ENCODE measurements at places on chromosomes 6 and 20.
A peak's percentile ranks its signal among the peaks of the same experiment; 100 is the strongest.

DNA sequence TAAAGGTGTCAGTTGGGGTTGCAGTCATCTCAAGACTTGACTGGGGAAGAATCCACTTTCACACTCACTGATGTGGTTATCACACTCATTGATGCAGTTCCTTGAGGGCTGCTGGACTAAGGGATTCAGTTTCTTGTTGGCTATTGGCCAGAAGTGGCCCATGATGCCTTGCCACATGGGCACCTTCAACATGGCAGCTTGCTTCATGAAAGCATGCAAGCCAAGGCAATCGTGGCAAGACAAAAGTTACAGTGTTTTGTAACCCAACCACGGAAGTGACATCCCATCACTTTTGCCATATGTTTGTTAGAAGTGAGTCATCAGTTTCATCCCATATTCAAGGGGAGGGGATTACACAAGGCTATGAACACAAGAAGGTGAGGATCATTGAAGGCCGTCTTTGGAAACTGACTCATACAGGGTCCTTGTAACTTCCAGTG lies 3.8 kb upstream of the RANBP9 start:
- no peak for DNase-seq

DNA sequence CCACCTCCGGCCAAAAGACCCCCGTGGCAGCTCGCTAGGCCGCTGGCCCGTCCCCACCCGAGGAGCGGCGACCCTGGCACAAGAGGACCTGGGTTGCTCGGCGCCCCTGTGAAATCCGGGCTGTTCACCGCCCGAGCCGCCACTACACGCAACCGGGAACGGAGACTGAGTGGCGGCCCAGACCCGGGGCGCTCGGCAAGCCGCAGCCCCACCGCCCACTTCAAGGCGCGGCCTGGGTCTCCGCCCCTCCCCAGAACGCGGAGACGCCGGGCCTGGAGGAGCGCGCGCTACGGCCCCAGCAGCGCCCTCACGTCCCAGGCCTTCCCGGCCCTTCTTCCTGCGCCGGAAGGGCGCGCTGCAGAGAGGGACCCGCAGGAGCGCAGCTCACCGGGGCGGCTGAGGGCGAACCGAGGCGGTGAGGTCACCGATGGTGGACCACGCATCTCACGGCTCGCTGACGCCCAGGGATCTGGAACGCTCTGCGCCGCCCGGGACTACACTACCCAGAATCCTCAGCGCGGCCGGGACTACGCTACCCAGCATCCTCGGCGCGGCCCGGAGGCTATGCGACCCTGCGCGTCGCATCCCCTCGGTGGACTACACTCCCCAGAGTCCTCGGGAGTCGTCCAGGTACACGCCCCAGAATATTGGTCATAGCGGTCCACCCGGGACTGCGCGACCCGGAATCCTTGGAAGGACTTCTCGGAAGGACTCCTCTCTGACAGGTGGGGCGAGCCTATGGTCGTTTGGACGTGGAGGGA lies at the start of gene ZNF337:
Gene ZNF337 (minus strand): TSS at position 483 of the 761 bp plus-strand sequence. CDS start 10,436 bp downstream, outside the sequence.
- peak; percentile 97 for DNase-seq

- DNase-seq: no peak
Measured at GRCh38 chr6:118325220-118325860, 222.8 kb upstream of the PLN start.

GRCh38 chr6:131861381-131861780 lies 53.6 kb downstream of the ENPP1 start:
- peak; percentile 87 for DNase-seq

- DNase-seq: no peak
Measured at GRCh38 chr6:151832710-151833109, 25.2 kb downstream of the ESR1 start.

DNA sequence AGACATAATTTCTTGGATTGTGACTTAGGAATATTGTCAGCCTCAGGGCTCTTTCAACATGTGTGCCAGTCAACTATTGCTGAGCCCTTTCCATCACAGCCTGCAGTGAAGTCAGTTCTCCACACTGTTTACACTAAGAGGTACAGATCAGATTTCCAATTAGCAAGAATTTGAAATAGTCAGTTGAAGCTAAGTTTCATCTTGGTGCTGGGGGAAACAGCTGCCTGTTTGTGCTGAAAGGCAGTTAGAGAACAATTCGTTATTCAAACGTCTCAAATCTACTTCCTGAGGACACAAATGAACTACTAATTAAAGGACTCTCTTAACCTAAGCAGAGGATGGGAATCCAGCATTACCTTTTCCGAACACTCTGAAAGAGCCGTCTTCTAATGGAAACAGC lies 25.9 kb downstream of the ADGRF1 start:
- peak; percentile 2 for DNase-seq

DNA sequence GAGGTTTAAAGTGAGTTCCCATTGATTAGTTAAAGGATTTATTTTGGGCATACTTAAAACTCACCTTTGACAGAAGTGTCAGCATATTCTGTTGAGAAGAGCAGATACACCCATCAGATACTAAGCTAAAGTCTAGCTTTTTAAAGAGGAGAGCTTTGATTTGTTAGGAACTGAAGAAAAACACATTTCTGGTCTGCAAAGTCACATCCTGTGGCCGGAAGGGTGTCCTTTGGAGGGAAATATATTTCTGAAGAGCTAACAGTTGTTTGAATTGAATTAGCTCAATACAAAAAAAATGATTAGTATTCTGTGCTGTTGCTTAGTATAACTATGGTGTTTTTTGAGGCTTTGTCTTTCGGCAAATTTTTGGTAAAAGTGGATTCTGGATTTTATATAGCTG lies 302.7 kb downstream of the RFPL4B start:
- DNase-seq: no peak

DNA sequence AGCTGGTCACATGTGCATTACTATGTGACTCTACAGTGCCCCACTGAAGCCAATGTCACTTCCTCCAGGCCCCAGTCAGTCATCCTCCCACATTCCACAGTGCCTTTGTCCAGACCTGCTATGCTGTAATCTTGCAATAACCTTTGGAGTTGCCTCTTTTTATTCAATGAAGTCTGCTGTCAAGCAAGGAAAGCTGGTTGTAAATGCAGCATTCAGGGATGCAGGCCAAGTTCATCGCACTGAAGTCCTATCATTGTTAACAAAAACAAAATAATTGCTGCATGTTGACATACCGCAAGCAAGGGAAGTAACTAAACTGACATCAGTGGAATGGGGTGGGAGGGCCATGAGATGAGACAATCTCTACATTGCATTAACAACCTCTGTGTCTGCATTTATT lies 131.2 kb upstream of the CDYL start:
- no peak for DNase-seq

DNA sequence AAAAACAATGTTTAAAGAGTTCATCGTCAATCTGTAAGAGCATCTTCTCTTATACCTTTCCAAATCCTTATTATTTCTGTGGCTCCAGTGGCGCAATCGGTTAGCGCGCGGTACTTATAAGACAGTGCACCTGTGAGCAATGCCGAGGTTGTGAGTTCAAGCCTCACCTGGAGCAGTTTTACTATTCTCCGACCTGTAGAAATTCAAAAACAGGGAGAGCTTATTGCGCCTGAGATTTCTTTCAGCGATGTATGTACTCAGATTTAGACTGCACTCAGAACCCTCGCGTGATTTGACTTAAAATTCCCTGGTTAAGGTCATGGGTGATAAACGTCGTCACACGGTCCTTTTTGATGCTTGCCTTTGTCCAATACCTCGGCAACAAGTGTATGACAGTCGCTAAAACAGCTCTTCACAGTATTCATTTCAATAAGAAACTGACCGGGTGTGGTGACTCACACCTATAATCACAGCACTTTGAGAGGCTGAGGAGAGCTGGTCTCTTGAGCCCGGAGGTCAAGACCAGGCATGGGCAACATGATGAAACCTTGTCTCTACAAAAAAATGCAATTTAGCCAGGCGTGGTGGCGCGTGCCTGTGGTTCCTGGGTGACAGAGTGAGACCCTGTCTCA lies 11.9 kb downstream of the GPX5 start:
- DNase-seq: no peak

DNA sequence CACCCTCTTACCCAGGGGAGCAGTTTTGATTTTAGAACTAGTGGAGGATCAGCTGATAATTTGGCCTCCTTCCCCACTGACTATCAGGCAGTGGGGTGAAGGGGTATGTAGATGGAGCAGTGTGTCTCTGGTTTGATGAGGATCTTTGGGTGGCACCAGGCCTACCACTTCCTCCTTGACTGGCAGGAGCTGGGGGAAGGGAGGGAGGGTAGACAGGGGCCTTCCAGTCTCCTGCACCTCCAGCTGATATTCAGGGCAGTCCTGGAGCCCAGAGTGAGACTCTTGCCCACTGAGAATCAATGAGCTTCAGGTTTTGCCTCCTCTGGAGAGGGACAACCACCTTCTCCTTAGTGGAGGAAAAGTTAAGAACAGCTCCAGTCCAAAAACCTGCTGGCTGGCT lies 3.2 kb downstream of the DEF6 start:
- DNase-seq: no peak

DNA sequence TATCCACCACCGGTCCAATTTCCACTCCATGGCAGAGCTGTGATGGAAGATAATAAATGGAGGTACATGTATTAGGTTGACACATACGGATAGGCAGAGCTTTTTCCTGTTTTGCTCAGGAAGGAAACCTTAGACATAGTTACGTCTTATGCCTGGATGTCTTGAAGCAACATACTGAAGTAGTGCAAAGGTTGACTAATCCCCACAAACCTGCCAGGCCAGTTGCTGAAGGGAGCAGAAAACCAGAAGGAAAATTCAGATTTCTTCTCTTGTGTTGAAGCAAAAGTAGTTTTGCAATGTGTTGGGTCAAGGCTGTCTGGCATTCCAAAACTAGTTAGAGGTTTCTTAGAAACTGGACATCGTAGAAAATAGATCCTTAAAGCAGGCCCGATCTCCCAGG lies 68.7 kb downstream of the PHACTR1 start:
- DNase-seq: no peak

DNA sequence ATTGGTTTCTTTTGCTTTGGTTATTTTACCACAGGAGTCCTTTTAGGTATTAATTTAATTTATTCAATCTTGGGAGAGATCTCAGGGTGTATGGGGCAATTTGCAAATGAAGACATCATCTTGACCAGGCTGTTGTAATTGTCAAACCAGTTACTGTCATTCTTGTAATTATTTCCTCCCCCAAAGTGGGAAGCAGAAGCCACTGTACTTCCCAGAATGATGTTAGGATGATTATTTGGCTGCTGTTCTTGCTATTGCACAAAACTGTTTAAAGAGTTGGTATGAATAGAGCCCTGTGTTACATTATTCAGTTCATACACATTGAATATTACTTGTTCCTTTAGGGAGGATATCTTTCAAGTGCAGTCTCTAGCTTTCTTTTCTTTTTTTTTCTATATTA lies 1.7 kb downstream of the TAAR6 start:
- DNase-seq: no peak

DNA sequence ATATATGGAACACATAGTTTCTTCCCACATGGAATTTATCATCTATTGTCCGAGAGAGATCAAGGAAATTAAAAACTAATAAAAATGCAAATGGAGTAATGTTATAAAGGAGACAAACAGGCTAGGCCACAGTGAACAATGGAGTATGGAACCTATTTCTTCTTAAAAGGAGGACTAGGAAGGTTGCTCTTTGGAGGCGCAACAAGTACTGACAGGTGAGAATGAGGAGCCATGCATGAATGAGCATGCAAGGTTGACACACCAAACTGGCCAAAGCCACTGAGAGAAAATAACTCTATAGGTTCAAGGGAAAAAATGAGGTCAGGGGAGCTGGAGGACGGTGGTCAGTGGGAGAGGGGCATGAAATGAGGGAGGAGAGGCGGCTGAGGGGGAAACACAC lies 40.9 kb downstream of the PSMB1 start:
- DNase-seq: no peak

DNA sequence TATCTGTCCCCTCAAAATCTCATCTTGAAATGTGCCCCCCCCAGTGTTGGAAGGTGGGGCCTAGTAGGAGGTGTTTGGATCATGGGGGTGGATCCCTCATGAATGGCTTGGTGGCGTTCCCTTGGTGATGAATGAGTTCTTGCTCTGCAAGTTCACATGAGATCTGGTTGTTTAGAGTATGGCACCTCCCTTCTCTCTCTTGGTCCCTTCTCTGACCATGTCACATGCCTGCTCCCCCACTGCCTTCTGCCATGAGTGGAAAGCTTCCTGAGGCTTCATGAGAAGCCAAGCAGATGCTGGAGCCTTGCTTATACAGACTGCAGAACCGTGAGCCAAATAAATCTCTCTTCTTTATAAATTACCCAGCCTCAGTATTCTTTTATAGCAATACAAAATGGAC lies 70.9 kb downstream of the MAN1A1 start:
- DNase-seq: no peak

- DNase-seq: no peak
Measured at GRCh38 chr20:57221916-57222630, 44.4 kb downstream of the BMP7 start.

GRCh38 chr20:58070664-58071196 lies 157.7 kb downstream of the ANKRD60 start:
- no peak for DNase-seq

- no peak for DNase-seq
Measured at GRCh38 chr20:63150911-63151531, 64.9 kb downstream of the YTHDF1 start.

DNA sequence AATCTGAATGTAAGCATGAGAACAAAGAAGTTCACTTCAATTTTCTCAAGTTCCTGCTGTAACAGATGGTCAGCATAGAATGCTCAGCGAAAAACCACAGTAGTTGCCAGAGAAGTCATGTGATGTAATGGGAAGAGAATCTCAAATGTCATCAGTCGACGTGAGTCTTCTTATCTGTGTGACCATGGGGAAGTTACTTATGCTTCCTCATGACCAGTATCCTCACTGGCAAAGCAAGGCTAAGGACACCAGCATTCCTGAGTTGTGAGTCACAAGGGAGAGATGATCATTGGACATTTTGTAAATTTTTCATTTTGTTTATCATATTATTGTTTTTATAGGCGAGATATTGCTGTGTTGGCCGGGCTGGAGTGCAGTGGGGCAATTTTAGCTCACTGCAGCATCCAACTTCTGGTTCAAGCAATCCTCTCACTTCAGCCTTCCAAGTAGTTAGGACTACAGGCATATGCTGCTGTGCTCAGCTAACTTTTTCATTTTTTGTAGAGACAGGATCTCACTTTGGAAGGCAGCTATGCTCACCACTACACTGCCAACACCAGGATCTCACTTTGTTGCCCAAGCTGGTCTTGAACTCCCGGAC lies 21.9 kb downstream of the SGK1 start:
- DNase-seq: peak; percentile 87

DNA sequence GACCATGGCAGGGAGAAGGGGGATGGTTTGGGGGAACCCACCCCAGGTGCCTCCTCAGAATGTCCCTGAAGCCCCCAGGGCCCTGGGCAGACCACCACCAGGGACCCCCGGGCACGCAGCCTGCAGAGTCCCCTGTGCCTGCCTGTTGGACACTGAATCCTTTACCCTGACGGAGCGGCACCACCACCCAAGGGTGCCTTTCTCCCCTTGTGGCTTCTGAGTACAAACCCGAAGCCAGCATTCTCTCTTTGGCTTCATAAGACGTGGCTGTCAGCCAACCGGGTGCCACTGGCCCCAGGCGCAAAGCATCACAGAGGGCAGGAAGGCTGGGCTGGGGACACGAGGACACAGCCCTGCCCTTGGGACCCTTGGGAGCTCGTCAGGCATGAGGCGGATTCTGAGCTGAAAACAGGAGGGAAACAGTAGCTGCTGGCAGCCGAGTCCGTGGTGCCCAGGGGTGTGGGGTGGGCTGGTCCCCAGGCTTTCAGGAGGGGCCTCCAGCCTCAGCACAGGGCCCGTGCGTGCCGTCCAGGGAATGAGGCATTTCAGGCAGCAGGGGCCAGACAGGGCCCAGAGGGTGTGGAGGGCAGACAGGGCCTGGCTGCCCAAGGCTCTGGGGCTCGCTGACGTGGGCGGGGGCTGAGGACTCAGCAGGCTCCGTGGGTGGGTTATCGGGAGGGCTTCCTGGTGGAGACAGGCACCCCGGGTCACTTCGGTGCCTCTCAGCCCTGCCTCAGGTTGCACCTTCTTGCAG lies 3.5 kb downstream of the COL9A3 start:
- DNase-seq: no peak

GRCh38 chr6:7196019-7196402 lies 88.2 kb downstream of the RREB1 start:
- no peak for DNase-seq

Data from adipocyte (in vitro differentiated cells).